HFFc6 (cell line): ENCODE measurements at places on chromosomes 6 and 20.

DNA sequence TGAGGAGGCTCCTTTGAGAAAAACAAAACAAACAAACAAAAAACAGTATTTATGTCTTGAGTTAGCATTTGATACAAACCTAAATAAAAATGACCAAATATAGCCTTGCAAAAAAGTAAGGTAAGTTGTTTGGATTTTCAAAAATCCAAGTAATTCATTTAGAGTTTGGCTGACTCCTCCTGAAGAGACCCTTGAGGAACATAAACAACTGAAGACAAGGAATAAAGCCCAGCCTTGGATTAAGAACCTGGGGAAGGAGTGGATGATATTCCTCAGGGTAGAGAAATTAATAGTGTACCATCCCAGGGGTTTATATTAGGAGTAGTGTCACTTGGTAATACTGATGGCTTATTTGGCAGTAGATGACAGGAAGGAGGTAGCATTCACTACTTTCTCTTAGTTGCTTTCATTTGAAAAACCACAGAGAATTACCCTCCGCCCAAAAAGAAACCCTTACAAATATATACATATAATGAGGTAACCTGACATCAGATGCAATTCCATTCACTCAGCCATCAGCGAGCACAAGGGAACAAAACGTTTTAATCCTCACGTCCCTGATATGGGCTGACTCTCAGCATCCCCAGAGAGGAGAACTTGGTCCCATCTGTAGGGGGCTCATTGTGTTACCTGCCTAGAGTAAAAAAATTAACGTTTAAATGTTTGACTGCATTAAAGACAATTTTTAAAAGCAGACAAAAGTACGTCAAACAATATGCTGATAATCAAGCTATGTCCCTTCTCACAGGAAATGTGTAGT, 57.0 kb downstream of the SOBP start:
- DNase-seq: no peak

DNA sequence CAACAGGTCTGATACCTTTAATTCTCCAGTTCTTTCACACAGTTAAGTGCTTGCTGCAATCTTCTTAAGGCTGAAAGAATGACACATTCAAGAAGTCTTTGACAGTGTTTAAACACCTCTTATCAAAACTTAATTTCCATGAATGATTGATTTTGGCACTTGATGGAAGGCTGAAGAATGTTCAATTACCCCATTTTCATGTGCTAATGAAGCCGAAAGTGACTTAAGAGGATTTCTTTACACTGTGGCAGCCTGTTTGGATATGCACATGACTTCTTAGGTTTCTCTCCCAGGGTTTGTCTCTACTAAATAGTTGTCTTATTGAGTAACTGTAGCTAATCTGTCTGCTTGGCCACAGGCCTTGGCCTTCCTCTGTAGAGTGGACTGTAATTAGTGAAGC, 81.1 kb upstream of the PRDM1 start:
- no peak for DNase-seq

- DNase-seq: peak; percentile 81
Measured at GRCh38 chr6:135739288-135739687, 112.2 kb upstream of the PDE7B start.

GRCh38 chr6:136646377-136646776, 96.2 kb upstream of the MAP7 start:
- DNase-seq: peak; percentile 3

GRCh38 chr20:62805711-62806382, 1.2 kb downstream of the OGFR start:
- DNase-seq: no peak

GRCh38 chr6:36114798-36115408, 15.4 kb upstream of the MAPK13 start:
- DNase-seq: no peak

GRCh38 chr20:56628015-56628872, 862 bp upstream of the TFAP2C start:
- no peak for DNase-seq

DNA sequence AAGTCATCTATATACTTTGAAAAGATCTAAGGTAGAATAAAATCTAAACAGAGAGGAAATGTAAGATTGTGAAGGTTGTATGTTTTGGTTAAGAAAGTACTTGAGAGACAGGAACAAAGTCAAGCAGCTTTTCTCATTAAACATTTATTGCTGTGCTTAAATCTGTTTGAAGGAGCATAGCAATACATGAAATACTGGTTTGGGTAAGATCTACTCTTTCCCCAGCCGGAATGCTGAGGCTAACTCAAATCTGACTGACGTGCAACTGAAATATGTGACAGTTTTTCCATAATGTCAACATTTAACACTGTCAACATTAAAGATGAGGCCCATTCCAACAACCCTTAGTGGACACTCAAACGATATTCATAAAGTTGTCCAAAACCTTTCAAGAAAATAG, 59.9 kb downstream of the MAN1A1 start:
- no peak for DNase-seq

DNA sequence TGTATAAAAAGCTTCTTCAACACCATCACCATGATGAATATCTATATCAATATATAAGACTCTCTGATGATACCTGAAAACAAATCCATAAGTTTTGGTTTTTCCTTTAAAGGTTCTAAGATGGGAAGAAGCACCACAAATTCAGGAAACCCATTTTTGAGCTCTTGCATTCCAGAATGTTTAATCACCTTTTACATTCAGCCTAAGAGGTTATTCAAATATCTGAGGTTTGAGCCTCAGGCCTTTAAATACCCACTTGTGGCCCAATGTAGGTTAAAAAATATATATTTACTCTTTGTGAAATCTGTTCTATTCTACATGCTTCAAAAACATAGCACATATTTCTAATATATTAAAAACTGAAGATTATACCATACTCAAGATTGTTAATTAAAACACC, 17.6 kb downstream of the HDAC2 start:
- peak; percentile 33 for DNase-seq

- DNase-seq: peak; percentile 25
Measured at GRCh38 chr6:132648356-132648755, 10.6 kb downstream of the TAAR1 start.

- no peak for DNase-seq
Measured at GRCh38 chr20:3323398-3323797, 84.1 kb downstream of the DNAAF9 start.

GRCh38 chr6:11242711-11243110, 10.2 kb upstream of the NEDD9 start:
- peak; percentile 19 for DNase-seq

DNA sequence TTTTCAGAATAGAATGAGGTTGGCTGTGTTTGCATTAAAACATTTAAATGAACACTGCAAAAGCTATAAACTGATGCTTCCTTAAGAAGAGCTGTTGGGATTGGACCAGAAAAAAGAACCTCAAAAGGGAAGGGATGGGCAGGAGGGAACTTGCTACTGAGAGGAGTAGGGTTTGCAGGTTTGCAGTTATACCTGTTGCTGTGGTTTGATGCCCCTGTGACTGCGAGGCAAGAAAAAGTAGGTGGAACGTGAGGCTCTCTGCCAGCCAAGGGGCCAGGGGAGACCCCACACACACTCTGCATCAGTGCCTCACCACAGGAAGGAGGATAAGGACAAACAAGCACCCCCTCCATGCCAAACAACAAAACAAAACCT, 197.2 kb downstream of the BCAS1 start:
- DNase-seq: no peak

DNA sequence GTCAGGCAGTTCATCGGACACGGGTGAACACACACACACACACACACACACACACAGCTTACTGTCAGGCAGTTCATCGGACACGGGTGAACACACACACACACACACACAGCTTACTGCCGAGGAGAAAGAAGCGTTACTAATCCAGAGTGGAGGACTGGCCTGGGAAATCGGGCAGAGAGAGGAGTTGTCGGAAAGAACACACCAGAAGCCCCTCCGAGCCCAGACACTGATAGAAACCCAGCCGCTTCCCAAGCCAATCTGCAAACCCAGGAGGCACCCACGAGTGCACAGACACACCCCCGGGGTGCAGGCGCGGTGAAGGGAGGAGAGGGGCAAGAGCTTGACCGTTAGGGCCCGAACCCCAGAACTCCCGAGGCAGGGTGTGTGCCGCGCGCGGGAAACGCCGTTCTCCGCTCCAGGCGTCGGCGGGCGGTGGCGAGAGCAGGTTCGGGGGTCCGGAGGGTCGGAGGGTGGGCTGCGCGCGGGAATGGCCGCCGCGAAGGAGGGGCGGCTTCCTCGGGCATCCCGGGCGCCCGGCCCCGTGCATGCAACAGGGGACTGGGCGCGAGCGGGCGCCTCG, 636 bp downstream of the ELOVL2 start:
- no peak for DNase-seq

DNA sequence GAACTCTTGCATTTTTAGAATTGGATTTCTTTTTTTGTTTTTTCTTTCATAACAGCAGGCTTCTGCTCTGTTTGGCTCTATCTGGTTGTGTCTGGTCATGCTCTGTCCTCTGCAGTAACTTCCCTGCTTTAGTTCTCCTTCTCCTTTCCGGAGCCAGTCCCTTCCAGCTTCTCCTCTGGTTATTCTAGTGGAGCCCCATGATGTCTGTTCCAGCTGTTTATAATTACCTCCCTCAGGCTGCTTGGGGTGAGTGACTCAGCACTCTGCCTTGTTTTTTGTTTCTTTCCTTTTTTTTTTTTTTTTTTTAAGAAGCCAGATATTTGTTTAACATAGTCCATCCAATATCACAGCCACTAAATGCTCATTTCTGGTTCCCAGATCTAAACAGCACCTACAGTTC, 409.6 kb downstream of the MAFB start:
- peak; percentile 5 for DNase-seq

GRCh38 chr20:20338133-20338730, 29.7 kb upstream of the INSM1 start:
- DNase-seq: no peak

DNA sequence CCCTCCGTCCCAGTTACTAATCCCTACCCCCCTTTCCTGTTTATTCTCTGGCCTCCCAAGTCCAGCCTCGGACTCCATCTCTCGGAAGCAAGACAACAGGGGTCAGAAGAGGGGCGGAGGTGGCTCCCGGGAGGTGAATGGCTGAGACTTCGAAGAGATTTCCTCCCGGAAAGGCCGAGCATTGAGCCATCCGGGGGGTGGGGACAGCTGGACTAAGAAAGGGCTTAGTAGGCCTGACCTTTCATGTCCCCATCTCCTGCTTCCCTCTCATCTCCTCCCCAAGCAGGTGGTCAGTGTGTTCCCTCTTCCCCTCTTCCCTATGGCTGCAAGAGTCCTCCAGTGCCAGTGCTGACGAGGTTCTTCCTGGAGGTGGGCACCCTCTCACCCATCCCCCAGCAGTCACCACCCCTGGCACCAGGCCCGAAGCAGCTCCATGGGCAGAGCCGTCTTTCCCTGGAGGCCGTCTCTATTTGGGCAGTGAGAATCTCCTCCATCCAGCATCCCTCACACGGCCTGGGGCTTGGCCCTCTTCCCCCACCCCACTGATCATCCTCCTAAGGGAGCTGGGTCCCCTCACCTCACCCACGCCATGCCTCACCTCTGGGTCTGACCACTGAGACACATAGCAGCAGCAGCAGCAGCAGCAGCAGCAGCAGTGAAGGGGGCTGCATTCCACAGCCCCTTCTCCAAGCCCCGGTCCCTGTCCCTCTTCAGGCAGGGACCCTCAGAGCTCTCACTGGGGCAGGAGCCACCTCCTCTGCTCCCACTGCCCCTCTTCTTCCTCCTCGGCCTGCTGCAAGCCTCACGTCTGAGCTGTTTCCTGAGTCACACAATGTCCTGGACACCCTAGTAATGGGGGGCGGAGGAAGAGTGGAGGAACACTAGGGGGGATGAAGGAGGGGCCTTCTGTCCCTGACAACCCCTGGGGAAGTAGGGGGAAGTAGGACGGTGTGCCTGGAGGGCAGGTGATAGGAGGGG, at the start of gene NOTCH4:
NOTCH4 (minus strand) TSS at position 810 of the 978 bp plus-strand sequence; CDS start at position 671, 139 bp downstream.
- no peak for DNase-seq

GRCh38 chr20:51624157-51624731, 81.7 kb upstream of the NFATC2 start:
- peak; percentile 52 for DNase-seq

GRCh38 chr6:106858653-106859092, 115.9 kb downstream of the CD24 start:
- DNase-seq: peak; percentile 28

DNA sequence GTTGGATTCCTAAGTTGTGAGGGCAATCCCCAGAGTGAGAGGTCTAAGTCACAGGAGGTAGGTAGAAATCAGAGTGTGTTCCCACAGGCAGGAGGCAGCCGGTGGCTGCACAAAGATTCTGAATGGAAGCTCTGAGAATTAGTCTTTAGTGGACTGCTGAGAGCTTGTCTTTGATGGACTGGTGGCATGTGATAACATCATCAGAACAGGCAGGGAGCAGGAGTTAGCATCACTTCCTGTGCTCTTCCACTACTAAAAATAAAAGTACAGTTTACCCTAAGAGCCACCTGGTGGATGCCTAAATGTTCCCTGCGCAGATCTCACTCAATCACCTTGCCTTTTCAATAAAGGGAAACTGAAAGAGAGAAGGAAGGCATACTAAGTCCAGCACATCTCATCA, 294.6 kb upstream of the POU3F2 start:
- DNase-seq: no peak

DNA sequence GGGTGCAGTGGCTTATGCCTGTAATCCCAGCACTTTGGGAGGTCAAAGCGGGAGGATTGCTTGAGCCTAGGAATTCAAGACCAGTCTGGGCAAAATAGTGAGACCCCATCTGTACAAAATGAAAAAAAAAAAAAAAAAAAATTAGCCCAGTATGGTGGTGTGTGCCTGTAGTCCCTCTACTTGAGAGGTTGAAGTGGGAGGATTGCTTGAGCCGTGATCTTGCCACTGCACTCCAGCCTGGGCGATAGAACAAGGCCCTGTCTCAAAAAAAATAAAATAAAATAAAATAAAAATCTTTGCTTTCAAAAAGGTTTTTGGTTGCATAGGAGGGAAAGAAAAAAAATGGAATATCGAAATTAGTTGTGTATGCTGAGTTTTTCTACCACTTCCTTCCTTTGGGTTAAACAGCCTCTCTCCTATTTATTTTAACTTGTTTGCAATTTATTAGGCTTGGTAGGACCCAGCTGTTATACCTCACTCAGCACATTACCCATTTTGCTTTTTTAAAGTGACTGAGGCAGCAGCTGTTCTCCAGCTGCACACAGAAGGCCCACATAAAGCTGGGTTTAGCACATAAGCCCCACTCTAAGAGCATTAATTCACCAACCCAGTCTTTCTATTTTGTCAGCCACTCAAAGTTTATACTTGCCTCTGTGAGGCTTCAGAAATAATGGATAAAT, 152.3 kb downstream of the ZFAND3 start:
- no peak for DNase-seq

DNA sequence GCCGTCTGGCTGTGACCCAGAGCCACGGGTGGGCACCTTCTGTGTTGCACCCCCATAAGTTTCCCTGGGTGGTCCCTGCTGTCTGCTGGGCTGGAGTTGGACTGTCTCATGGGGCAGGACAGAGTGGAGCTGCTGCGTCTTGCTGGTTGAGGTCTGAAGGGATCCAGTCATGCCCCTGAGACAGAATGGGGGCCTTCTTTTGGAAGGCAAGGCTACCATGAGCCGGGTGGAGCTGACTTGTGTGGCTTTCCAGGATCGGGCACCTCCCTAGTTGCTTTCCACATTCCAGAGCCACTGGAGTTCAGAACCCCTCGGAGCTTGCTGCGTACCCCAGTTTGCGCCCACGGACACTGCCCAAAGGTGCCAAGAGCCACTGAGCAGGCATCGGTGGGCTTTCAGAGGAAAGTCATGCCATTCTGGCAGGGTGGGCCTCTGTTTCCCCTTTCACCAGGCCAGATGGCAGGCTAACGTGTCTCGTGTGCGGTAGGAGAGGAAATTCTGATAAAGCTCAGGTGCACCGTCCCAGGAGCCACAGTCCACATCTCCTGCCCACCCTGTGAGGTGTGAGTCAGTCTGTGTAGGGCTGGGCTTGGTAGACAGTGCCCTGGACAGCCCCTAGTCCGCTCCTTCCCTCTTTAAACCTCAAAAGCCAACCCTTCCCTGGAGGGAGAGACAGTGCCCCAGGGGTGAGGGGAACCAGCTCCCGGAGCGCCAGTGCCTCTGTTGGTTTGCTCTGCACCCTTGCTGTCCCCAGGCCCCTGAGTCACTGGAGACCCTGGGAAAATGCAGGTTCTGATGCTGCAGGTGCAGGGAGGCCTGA, 125.3 kb downstream of the SYCP2 start:
- DNase-seq: no peak
